CD4-positive, alpha-beta T cell treated with Interleukin-1 beta for 1 hour (primary cell): ENCODE measurements at places on chromosomes 4 and X.
A peak's percentile ranks its signal among the peaks of the same experiment; 100 is the strongest.

- no peak for DNase-seq
Measured at GRCh38 chr4:87118826-87119225, 101.6 kb downstream of the KLHL8 start.

DNA sequence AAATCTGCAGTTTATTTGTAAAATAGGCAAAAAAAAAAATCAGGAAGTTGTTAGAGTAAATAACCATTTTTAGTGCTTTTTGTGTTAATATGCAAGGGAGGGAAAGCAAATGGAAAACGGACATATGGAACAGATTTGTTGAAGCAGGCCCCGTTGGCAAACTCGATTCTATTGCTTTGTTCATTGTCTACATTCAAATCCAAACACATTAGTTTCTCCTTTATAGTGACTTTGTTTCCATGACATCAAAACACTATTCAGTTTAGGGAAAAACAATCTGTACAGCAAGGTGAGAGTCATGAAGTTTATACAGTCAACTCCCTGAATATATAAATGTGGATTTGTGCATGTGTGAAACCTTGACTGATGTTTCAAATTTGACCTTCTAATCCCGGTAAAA lies 142.2 kb downstream of the FAM47A start:
- no peak for DNase-seq

- no peak for DNase-seq
Measured at GRCh38 chr4:72468904-72469502, 100.0 kb downstream of the ADAMTS3 start.

GRCh38 chr4:4413373-4413725 lies 26.4 kb downstream of the NSG1 start:
- DNase-seq = no peak

DNA sequence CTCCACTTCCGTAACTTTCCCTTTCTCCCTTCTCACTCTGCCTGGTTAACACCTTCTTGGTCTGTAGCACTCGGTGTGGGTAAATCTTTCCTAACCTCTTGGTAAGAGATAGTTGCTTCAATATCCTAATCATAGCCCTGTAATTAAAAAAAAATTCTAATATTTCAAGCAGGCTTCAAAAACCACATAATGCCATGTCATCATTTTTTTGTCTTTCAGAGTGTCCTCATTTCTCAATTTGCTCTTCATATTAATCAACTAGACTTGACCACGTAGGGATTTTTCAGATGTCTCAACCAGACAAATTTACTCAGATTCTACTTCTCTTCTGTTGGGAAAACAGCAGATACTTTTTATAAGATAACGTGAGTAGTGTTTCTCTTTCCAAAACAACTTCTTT lies 91.0 kb downstream of the FREM3 start:
- DNase-seq = no peak

DNA sequence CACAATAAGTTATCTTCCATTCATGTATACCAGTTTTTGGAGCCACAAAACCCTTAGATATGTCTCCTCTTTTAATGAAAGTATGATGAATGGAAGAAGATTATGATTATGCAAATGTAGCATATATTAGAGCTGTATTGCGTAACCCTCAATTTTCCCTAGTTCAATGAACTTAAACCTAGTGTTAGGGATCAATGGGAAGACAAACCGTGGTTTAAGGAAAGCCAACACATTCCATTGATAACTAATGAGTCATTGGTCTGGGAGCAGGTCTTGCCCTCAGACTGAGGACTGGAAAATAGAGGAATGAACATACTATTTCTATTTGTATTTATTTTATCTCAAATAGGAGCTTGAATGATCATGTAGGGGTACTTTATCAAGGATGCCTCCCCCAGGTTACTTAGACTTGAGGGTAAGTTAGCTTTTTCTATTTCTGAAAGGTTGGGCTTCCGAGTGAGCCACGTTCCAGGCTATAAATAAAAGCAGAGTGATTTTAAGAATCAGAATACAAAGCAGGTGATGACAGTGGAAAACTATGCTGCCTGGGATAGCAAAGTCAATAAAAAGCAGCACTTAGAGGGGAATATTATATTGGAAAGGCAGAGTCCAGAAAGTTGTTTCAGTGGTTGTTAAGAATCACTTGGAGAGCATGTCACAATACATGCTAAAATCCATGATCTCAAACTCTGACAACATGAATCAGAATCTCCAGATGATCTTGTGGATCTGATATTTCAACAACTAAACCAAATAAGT lies 356.0 kb downstream of the ADAM29 start:
- DNase-seq = no peak

- no peak for DNase-seq
Measured at GRCh38 chrX:137354851-137355250, 211.1 kb upstream of the ZIC3 start.

GRCh38 chr4:75630174-75630936 lies at the start of gene CDKL2:
TSS of gene CDKL2 (minus strand) at chr4:75630528. CDS start at chr4:75625988, 4,540 bp downstream.
- DNase-seq = peak; percentile 91

DNA sequence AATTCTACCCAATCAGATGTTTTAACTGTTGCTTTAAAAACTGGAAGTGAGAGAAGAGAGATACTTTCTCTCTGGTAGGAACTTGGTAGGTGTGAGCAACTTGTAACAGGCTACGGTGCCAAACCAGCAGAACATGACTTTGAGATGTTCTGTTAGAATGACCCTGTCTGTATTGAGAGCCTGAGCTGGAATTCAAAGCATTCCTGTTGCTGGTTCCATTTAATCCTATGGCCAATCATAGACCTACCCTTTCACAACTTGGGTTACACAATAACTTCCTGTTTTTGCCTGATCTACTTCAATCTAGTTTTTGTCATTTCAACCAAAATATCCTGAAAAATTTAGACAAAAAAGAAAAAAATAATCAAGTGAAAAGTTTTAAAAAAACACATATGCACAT lies 1.7 kb upstream of the PRRG1 start:
- no peak for DNase-seq

- DNase-seq = no peak
Measured at GRCh38 chr4:10611673-10612072, 72.9 kb downstream of the CLNK start.

DNA sequence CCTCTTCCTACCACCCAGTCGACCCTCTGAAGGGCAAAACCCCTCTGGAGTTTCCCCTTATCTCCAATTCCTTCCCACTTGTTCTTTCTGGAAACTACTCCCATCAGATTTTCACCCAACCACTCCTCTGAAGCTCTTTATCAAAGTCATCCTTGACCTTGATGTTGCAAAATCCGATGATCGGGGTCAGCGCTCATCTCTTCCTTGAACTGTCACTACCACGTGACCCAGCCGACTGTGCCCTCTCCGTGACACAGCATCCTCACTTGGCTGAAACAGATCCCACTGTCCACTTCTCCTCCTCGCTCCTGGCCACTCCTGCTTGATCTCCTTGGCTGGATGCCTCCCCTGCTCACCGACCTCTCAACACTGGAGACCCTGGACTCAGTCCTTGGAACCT lies 1.1 kb downstream of the CFAP99 start:
- peak; percentile 56 for DNase-seq

GRCh38 chrX:39895218-39896110 lies 202.3 kb downstream of the BCOR start:
- DNase-seq = no peak

DNA sequence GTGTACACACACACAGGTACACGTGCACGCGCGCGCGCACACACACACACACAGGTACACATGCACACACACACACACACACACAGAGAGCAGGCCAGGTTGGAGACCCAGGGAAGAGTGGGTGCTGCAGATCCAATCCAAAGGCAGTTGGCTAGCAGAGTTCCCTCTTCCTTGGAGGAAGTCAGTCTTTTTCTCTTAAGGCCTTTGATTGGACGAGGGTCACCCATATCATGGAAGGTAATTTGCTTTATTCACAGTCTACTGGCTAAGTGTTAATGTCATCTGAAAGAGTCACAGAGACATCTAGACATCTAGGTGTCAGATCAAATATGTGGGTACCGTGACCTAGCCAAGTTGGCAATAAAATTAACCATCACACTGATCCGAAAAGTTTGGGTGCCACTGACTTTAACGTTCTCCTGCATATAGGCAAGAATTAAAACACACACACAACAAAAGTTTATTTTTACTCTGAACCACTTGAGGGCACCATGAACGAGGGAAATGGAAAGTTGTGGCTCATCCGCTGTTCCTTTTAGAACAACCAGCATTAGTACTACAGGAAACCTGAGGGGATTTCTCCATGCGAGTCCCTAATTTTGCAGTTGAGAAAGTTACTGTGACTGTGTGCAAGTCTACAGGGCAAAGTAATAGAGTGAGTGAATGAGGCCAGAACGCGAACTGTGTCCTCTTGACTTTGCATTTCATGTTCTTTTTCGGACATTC lies 66.0 kb upstream of the STOX2 start:
- DNase-seq = no peak

- no peak for DNase-seq
Measured at GRCh38 chr4:2390784-2391421, 27.5 kb downstream of the ZFYVE28 start.

- no peak for DNase-seq
Measured at GRCh38 chr4:33841120-33841519, 2403.2 kb downstream of the ARAP2 start.

- no peak for DNase-seq
Measured at GRCh38 chr4:153126137-153126536, 78.1 kb upstream of the TRIM2 start.
